Activated T-cell treated with anti-CD3 and anti-CD28 coated beads, Interleukin-2, amount 50 U/mL, for 24 hours (primary cell): ENCODE measurements at places on chromosomes 11 and 22.

DNA sequence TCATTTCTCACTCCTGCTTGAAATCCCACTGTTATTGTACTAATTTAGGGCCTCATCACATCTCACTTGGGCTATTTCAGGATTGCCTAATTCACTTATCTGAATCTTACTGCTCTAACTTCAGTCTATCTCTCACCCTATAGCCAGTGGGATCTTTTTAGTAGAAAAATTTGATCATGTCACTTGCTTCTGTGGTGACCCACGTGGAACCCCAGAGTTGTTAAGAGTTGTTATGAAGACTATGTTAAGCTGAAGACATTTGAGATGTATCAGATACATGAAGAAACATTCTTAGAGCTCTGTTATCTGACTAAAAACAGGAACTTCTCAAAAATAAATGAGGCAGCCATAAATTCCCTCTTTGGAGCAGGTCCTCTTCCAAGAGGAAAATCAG lies 1375.6 kb upstream of the TENM4 start:
- no peak for DNase-seq

GRCh38 chr22:37765498-37765897 lies 42.2 kb upstream of the GCAT start:
- DNase-seq, result no peak

GRCh38 chr11:76410851-76411357 lies 29.8 kb downstream of the GVQW3 start:
- DNase-seq, result no peak

DNA sequence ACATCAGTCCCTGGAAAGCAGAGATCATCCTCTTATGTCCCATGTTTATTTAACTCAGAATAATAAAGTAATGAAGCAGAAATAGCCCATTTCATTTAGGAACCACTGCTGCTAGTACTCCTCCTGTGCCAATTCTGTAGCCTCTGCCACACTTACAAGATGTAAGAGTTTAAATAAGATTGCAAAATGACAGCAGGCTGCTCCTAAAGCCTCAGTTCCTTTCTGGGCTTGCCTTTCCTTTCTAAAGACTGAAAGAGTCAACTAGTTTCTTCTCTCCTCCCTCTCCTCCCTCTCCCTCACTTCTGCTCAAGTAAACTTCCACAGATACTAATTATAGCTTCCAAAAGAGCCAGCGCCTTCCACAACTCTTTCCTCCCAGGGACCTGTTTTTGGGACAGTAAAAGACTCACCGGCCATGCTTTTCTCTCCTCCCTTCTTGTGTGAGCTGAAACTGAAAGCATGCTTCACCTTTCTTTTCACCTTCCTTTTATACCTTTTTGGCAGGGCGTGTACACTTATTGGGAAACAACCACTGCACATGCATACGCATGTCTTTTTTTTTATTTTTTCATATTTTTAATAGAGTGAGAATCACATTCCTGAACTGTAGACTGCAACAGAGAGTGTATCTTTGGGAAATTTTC lies 26.1 kb upstream of the CARD16 start:
- no peak for DNase-seq

DNA sequence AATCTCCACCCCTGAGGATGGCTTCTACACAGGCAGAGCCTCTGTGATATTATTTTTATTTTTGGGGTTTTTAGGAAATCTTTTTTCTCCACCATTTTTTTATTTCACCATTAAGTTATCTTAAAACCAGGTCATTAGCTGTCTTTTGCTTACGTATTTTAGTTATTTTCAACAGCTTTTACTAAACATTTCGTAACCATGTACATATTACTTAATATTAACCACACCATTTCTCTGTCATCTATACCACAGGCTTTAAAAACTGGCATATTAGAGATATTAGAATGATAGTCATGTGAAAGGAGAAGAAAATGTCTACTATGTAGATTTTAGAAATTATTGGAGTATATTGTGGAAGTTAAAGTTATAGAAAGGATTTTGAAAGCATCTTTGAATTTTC lies 37.4 kb downstream of the YAP1 start:
- DNase-seq, result no peak

GRCh38 chr11:126601550-126602215 lies 246.2 kb downstream of the ST3GAL4 start:
- no peak for DNase-seq

DNA sequence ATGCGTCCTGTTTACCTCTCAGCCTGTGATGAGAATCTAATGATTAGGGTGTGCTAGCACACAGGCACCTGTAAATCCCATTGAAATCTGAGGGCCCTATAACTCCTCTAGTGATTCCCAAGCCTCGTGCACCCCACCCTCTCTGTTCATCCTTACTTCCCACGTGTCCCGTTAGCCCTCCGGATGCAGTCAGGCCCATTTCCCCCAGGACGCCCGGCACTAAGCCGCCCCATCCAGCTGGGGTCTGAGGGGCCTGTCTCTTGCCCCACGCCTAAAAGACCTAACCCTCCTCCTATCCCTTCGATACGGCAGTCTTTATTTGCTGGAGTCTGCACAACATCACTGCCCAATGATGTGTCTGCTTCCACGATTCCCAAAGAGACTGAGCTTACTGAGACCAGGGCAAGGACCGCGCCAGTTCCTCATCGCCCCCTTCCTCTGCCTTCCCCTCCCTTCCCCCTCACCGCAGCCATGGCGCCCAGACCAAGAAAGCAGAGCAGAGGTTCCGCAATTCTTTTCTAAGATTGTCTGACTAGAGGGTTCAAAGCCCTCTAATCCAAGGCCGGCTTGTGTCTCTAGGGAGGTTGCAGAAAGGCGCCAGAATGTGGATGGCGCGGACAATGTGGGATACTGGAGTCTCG lies 1.1 kb upstream of the FADS2 start:
- no peak for DNase-seq

DNA sequence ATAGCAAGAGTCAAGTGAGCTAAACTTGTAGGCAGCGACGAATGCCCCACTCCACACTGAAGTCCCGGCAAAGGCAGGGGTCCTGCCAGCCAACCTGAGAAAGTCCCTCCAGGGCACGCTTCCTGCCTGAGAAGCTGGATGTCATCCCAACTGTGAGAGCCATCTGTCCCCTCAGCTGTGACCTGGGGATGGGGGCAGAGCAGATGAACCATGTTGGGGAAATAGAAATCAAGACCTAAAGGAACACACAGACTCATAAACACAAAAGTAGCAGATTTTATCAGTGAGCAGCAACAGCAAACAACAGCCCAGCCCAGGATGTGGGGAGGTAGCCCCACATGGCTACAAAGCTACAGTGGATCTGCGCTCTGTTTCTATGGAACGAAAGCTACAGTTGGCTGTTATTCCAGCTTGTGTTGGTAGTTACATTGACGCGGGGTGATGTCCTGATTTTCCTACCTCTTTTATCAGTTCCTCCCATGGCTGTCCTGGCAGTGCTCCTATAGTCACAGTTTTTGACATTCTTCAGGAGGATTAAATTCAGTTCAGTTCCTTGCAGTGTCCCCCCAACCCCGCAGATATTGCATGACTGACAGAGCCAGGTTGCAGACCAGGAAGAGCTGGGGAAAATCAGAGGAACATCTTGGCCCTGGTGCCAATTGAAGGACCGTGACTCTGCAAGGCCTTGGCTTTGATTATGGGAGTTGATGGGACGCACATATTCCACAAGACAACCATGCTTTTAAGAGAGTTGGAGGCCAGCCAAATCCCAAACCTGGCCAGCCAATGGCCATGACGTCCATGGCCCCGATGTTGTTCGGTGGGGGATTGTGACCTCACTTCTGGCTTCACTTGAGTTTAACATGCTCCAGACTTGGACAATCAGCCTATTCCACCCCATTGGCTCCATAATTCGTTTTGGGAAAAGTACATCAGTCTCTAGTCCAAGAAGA lies 14.6 kb downstream of the MRGPRD start:
- DNase-seq, result no peak

DNA sequence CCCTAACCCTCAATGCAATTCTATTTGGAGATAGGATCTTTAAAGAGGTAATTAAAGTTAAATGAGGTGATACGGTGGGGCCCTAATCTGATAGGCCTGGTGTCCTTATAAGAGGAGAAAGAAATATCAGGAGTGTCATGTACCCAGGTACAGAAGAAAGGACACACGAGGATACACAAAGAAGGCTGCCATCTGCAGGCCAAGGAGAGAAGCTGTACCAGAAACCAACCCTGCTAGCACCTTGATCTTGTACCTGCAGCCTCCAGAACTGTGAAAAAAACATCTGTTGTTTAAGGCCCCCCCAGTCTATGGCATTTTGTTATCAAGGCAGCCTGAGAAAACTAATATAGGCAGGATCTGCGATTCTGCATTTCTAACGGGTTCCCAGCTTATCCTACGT lies 44.2 kb downstream of the FBXO7 start:
- no peak for DNase-seq

GRCh38 chr11:95229993-95230809 lies 801 bp downstream of the SESN3 start:
- peak; percentile 56 for DNase-seq

DNA sequence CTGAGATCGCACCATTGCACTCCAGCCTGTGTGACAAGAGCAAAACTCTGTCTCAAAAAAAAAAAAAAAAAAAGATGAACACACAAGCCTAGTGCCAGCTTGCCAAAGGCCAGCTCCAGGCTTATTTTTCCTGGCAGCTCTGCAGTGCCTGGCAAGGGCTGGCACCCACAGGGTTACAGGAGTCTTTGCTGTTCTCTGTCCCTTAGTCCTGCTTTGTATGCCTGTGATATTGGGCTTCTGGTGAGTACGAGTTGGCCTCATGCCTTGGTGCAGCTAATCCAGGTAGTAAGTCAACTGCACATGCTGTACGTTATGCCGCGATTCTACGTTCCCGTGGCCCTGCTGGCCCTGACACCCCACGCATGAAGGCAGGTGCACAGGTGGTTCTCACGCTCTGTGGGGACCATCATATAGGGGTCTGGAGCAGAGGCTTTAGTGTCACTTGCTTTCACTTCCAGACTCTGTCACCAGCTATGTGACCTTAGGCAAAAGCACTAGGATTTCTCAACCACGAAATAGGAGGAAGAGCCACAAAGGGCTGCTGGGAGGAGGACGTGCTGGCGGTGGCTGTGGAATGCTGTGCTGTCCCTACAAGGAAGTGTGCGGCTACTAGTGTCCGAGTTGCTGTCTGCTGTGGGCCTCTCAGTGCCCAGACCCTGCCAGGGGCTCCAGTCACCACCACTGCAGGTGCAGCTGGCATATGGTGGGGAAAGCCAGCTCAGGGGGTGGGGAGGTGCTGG lies 21.4 kb upstream of the RASL10A start:
- DNase-seq, result no peak

- DNase-seq, result no peak
Observed at GRCh38 chr11:106086850-106087249, 9.4 kb downstream of the AASDHPPT start.

- no peak for DNase-seq
Observed at GRCh38 chr11:60240662-60241061, 2.3 kb downstream of the MS4A4E start.

GRCh38 chr22:49789289-49790141 lies 38.2 kb downstream of the BRD1 start:
- DNase-seq, result peak; percentile 49

GRCh38 chr11:46526216-46527215 lies 67.3 kb downstream of the AMBRA1 start:
- DNase-seq, result no peak

DNA sequence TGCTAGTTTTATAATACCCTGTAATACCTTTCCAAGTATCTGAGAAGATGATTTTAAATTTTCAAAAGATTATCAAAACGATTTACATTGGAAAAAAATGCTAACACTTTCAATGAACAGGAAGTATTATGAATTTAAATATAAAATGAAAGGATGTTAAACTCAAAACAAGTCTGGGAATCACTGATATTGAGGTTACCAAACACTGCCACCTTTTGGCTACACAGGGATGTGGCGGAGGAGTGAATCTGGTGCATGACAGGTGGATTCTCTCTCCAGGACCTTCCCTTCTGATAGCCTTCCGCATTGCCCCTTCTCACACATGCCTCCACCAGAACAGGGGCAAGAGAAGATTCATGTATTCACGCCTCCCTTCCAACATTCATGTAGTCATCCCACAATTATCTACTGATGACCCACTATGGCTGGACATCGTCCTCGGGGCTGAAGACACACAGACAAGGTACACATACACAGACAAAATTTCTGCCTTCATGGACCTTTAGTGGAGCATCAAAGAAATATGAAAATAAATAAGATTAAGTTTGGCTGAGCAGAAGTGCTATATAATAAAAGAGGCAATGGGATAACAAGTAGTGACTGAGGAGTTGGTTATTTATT lies 34.7 kb downstream of the ATG16L2 start:
- peak; percentile 40 for DNase-seq

DNA sequence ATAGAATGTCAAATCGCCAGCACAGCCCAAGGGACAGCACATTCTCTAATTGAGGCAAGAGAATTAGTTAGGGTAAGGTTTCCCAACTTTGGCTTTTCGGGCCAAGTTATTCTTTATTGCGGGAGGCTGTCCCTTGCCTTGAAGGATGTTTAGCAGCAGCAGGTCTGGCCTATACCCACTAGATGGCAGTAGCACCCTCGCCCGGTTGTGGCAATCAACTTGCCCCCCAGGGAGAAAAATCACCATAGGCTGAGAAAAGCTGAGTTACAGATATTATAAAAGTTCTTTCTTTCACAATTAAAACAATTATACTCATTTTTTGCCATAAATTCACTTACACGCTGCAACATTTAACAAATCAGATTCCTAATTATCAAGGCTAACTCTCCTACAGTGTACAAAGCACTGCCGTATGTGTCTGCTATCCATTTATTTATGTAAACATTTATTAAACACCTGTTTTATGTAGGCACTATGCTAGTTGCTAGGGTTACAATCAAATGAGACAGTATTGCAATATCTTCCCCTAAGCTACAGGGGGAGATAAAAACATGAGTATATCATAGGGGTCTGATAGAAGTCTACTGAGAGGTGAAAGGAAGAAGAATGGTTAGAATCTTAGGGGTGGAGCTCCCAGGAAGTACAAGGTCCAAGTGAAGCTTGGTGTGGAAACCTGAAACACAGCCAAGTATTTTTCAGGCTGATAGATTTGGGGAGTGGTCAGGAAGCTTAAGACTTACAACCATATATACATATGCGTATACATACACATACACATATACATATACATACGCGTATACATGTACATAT lies 452.3 kb downstream of the RAB38 start:
- no peak for DNase-seq

DNA sequence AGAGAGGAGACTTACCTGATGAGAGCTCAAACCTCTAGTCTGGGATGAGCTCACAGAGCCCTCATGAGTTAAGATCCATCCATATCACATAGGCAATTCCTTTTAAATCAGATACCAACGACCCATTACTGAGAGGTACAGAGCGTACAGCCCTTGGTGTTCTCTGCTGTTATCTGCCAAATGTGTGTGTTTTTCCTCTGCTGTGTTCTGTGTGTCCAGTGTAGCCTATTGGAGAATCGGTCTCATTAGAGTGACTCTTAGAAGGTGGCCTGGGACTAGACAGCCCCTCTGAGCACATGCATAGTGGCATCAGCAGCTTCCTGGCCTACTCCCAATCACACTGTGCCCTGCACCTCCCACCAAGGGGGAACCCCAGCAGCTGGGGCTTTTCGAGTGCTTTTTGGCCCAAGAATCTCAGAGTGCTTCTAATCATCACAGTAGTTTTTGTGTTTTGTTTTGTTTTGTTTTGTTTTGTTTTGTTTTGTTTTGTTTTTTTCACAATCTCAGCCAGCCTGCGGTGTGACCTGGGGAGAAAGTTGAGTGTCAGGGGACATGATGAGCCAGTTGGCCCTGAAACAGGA lies 25.4 kb downstream of the TP53AIP1 start:
- DNase-seq, result no peak

GRCh38 chr11:105049481-105049880 lies 4.3 kb upstream of the CARD16 start:
- DNase-seq, result no peak

- DNase-seq, result no peak
Observed at GRCh38 chr11:10744206-10744605, 6.8 kb upstream of the CTR9 start.

GRCh38 chr11:67691149-67691548 lies 16.7 kb upstream of the ALDH3B2 start:
- DNase-seq, result no peak
